GM23338 (cell line): ENCODE measurements at places on chromosomes 5 and 9.

DNA sequence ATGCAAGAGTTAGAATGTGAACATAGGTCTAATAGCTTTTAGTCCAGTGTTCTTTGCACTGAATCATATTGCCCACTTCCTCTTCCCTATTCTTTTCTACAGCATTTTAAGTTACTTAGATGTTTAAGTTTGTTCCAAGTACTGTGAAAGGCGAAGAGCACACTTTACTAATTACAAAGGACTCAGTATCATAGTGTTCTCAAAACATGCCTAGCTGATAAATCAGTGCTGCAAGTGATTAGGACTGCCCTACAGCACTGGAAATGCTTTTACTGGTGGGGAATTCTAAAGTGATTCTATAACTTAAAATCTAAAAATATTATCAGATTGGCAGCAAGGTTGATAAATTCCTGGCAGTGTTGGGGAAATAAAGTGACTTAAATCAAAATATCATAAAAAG is 177.9 kb upstream of the KCNN2 start:
- DNase-seq, result no peak

GRCh38 chr5:78624011-78624541 is 24.5 kb downstream of the LHFPL2 start:
- no peak for DNase-seq

GRCh38 chr9:6956879-6957278 is 199.1 kb downstream of the KDM4C start:
- no peak for DNase-seq

DNA sequence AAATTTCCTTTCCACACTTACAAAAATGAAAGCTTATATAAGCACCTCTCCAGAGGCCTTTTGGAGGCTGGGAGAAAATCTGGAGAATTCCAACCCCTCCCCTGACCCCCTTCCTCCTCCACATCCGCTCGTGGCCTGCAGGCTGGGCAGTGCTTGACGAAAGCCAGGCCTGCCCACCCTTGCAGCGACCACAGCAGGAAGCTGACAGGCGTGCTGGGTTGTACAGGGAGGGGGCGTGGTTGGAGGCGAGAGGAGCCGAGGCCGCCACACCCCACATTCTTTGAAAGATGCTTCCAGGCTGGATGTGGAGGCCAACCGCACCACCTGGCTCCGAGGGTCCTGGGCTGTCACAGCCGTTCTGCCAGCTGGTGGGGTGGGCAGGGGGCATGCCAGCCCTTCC is 47.8 kb upstream of the IER5L start:
- DNase-seq, result peak; percentile 84

DNA sequence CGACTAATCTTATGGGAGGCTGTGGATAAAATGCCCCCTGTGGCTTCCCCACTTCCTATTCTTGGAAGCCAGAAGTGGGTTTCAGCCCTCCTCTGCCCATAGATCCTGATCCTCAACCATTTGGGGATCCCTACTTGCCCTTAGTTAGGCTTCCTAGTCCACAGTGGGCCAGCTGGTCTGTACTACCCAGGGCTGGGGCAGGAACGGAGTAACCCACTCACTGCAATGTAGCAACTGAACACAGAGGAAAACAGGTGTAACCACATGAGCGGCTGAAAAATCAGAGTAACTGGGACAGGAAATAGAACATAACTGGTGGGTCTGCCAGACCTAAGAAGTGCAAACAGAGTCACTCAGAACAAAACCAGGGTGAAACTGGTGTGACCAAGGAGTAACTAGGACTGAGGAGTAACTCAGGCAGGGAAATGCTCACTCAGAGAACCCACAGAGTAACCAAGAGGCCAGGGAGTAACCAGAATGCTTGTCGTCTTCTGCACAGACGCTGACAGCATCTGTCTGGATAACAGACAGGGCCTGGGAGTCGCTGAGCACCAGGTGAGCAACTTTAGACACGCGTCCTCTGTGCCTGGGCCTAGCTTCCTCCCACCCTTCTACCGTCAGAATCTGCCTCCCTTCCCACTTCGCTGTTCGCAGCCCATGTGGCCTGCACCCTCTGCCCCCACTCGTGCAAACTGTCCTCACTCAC is 1.0 kb downstream of the AQP3 start:
- no peak for DNase-seq

DNA sequence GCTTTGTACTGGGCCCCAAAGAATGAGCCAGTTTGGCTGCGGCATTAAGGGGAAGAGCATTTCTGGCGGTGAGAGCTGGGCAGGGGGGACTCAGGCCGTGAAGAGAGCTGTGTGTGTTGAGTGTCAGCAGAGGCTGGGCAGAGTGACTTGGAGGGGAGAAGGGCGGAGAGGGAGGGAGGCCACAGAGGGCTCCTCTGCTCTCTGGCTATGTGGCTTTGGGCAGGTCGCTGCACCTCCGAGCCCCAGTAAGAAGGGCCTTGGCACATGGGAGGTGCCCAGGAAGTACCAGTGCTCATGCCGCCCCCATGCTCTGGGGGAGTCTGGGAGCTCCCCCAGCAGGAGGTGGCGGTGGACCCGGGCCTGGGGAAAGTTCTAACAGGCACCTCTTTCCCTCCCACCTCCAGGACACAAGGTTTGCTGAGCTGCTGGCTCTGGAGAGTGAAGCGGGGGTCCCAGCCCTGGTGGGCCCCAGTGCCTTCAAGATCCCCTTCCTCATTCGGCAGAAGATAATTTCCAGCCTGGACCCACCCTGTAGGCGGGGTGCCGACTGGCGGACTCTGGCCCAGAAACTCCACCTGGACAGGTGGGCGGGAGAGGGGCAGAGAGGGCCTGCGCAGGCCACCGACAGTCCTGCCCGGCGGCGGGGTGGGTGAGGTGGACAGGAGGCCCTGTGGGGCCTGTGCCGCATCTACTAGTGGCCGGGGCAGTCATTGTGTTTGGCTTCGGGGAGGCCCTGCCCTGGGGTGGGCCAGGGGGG is 20.1 kb downstream of the HK3 start:
- DNase-seq, result no peak

DNA sequence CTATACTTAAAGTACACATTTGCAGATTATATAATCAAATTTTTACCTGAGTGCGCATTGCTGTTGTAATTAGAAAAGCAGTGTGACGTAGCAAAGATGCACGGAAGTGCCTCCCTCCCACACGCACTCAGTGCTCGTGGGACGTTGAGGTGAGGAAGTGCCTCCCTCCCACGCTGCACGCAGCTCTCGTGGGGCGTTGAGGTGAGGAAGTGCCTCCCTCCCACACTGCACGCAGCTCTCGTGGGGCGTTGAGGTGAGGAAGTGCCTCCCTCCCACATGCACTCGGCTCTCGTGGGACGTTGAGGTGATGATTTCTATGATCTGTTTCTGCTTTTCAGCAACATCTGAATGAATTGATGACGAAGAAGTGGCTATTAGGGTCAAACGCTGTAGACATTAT is 21.0 kb downstream of the EXOC3 start:
- DNase-seq, result no peak

DNA sequence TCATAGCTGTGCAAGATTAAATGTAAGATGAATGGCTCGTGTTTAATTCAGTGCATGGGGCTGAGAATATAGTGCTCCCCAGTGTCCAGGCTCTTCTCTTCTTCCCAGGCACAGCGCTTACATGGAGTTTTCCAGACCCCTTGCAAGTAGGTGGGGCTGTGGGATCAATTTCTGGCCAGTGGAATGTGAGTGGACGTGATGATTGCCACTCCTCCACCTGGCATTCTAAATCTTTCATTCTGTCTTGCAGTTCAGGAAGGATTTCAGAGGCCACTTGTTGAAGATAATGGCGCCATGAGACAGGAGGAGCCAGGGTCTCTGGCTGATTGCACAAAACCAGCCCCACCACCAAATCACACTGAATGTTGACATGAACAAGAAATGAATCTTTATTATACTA is 7.2 kb upstream of the PIP5K1B start:
- no peak for DNase-seq

DNA sequence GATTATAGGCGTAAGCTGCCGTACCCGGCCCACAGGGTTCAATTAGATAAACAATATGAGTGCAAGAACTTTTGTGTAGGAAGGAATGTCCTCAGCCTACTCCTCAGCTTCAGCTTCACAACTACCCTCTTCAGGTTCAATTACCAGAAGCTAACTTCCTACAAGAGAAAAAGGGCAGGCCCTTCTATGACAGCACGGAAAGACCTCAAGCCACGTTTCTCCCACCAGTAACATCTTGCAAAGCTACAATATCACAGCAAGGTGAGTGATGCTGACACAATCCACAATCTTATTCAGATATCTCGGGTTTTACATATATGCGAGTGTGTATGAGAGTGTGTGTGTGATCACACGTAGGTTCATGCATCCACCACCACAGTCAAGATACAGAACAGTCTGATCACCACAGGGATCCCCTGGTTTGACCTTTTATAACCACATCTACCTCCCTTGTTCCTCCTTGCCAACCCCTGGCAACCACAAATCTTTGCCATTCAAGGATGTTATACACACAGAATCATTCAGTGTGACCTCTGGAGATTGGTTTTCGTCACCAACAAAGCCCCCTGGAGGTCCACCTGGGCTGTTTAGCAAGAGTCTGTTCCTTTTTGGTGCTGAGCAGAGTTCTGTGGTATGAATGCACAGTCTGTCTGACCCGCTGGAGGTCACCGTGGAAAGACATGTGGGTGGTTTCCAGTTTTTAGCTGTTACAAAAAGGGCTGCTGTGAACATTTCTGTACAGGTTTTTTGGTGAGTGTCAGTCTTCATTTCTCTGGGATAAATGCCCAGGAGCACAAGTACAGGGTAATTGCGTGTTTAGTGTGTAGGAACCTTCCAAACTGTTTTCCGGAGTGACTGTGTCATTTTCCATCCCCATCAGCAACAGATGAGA is 38.2 kb downstream of the IPPK start:
- no peak for DNase-seq

DNA sequence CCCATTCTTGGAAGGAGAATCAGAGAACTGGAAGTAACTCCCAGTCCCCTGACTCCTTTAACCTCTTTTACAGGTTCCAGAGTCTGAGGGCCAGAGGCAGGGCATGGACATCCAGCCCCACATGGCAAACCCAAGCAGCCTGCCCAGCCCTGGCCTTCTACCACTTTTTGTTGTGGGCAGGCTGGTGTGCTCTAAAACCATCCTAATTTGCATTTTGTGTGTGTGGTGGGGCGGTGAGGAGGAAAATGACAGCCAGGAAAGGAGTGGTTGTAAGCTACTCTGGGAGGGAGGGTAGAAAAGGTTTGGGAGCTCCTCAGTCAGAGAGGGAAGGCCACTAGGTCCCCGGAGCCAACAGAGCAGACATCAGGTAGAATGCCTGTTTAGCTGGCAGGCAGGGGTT is 90.6 kb downstream of the PSD2 start:
- no peak for DNase-seq

DNA sequence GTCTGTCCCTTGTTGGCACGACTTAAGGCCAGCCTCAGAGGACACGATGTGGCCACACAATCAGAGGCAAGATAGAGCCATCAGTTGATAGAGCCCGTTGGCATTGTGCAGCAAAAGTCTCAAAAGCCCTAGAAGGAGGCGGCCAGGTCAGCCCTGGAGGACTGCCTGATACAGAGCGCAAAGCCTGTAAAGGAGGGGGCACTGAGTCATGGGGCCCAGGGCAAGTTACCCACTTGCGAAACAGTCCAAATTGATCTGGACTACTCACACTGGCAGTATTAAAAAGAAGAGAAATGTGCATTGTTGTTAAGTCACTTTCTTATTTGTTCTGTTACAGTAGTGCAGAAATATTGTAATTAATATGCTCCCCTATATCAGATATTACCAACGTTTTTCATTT is 51.5 kb downstream of the KLF9 start:
- DNase-seq, result no peak

DNA sequence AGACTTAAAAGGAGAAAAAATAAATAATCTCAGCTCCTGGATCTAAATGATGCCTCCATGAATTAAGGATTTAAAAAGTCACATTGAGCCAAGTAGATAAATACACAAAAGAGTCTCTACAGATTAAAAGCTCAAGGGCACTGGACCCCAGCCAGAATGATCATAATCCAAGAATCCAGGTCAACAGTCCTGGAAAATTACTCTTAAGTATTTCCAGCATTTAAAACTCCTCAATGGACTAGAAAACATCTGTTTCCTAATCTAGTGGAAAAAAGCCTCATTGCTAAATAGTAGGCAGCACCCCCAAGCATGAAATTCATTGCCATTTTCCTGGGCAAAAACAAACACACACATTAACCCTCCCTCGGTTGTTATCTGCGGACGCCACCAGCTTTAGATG is 96.8 kb downstream of the FRMD3 start:
- no peak for DNase-seq
